ENCODE measurements at places on chromosomes 2 and 18.

DNA sequence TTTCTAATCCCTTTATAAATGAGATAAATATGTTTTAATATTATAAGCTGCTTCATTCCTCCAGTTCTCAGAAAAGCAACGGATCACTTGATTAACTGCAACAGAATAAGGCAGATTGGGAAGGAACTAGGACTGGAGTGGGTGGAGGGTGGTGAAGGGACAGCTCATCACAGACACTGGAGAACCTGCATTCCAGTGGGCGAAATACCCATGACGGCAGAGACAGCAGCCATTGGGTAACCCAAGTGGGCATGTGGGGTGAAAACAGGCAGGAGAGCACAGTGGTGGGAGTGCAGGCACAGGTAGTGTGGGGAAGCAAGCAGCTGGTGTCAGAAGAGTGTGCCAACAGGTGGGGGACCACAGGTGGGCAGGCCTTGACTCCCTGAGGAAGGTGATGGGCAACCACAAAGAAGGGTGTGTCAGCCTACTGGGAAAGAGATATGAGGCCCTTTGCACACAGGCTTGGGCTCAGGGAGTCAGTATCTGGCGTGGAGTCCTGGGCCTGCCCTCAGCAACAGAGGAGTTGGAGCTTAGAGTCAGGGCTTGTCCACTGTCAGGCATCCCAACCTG is 27.2 kb downstream of the DPYSL5 start:
- no peak for DNase-seq

GRCh38 chr2:133573491-133574162 is 5.4 kb upstream of the NCKAP5 start:
- DNase-seq = no peak

GRCh38 chr2:189412330-189412953 is 28.8 kb upstream of the WDR75 start:
- DNase-seq = no peak

DNA sequence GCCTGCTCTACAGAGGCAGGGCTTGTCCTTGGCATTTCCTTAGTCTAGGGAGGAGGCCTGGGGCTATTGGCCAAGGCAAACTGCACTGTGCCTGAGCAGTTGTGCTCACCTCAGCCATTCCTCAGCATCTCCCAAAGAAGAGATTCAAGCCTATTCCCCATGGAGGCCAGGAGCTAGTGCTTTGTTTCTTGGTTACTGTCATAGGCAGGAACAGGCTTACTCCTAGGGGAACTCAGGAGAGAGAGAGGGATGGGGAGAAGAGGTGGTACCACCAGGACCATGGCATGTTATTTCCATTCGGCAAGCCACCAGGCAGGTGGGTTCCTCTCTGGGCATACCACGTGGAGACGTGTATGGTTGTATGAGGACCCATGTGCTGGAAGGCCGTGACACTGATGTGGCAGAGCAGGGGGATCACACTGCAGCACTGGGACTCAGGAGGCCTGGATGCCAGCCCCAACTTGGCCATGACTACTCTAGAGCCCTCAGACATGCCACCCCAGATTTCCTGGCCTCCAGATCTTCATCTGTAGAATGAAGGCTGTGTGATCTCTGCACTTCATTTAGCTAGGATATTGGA is 233.7 kb downstream of the LOXHD1 start:
- no peak for DNase-seq

- no peak for DNase-seq
Observed at GRCh38 chr2:207434899-207435465, 94.8 kb upstream of the CREB1 start.

- no peak for DNase-seq
Observed at GRCh38 chr2:128364441-128364911, 45.8 kb upstream of the HS6ST1 start.

DNA sequence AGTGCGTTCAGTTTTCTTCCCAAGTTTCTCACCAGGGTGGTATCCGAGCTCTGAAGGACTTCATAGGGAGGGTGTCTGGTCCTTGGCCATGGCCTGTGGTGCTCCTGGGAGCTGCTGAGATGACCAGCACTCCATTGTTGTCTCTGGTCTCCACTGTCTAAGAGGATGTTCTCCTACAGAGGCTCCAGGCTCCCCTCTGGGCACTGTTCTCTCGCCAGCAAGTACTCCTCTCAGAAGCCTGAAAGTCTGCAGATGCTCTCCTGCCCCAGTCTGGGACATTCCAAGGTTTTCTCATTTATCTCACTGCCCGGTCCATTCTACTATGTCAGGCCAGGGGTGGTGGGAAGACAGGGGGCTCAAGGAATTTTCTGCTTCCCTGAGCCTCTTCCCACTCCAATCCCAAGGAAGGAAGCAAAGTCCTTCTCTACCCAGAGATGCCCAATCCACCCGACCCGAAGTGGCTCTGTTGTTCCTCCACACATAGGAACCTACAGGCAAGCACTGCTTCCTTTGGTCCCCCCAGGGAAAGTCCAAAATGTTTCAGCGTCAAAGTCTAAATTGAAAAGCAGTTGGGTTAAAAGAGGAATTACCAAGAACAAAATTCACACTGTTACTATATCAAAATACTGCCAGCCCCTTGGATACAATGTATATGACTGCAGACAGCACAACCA is 110.5 kb downstream of the GYPC start:
- DNase-seq = no peak

GRCh38 chr18:34758378-34758948 is 48.4 kb downstream of the DTNA start:
- no peak for DNase-seq

DNA sequence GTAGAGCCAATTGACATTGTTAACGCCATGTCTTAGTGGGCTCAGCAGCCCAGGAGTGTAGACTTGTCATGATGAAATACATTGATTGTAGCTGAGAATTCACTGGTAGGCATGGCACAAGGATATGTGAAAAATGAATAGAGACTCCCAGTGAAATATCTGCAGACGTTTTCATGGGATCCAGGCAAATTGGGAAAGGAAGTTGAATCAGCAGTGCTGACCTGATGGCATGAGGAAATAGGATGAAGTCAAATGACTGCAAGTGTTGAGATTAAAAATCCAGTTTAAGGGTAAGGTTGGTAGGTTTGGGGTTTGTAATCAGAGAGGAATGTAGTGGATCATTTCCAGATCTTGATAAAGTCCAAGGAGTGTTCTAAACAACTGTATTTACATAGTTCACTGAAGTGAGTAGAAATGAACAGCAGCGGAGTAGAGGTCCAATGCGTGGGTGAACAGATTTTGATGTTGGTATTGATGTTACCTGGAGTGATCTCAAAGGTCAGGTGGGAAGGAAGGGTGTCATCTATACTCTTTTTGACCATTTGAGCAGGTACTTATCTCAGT is 24.6 kb downstream of the INSIG2 start:
- DNase-seq = no peak

GRCh38 chr18:73749304-73749703 is 398.3 kb downstream of the FBXO15 start:
- no peak for DNase-seq

DNA sequence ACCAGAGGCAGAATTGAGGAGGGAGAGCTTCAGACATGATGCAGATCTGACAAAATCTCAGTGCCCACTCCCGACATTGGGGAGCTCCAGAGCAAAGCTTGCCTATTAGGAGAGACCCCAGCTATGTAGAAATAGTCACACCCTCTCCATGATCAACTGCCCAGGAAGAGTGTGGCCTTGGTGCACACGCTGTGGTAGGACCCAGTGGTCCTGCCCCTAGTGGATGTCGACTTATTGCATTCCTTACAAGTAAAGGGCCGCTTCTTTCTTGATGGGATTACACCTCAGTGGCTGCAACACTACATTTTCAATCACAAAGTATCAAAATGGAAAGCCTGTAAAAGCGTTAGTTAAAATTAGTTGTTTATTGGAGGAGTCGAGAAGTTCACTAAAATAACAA is 64.2 kb downstream of the VRK2 start:
- DNase-seq = no peak

GRCh38 chr2:143252138-143252907 is 123.1 kb downstream of the ARHGAP15 start:
- no peak for DNase-seq

- DNase-seq = no peak
Observed at GRCh38 chr2:68737711-68738110, 3.1 kb downstream of the ARHGAP25 start.

DNA sequence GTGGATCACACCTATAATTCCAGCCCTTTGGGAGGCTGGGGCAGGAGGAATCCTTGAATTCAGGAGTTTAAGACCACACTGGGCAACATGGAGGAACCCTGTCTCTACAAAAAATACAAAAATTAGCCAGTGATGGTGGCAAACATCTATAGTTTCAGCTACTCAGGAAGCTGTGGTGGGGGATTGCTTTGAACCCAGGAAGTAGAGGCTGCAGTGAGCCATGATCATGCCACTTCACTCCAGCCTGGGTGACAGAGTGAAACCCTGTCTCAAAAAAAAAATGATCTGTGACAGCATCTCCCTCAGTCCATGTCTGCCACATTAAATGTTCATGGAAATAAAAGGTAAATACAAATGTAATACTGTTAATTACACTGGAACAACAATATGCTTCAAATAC is 121.4 kb upstream of the COL5A2 start:
- DNase-seq = no peak

DNA sequence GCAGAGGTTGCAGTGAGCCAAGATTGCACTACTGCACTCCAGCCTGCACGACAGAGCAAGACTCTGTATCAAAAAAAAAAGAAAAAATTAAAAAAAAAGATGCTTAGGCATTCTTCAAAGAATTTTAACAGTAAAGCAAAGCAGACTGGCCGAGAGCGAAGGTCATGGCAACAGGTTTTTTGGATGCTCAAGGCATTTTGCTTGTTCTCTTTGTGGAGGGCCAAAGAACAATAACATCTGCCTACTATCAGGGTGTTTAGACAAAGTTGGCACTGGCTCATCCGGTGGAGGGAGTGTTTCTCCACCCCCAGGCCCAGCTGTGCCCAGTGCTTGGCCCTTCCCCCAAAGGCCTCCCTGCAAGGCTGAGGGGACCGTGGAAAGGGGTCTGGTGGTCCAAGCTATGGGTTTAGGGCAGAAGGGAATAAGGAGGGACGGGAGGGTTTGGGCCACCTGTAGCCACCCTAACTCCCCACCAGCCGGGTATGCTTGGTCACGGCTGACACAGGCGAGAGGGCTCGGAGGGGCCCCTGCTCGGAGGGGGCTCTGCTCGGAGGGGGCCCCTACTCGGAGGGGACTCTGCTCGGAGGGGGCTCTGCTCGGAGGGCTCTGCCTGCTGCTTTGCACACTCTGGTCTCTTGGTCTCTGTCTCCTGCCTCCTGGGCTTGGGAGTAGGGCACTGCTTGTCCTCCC is 26.7 kb upstream of the ALLC start:
- DNase-seq = no peak

DNA sequence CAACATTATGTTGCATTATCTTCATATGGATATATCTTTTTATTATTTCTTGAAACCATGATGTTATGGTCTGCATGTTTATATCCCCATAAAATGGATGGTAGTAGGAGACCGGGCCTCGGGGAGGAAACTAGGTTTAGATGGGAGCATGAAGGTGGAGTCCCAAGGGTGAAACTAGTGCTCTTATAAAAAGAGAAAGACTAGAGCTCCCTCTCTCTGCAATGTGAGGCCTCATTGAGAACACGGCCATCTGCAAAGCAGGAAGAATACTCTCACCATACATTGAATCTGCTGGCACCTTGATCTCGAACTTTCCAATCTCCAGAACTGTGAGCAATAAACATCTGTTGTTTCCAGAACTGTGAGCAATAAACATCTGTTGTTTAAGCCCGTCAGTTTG is 64.0 kb downstream of the NXPH2 start:
- no peak for DNase-seq

Data from NCI-H2171 (cell line).